ENCODE measurements at places on chromosomes 7 and 10. TPM values are rescaled to one million over a fixed set of nuclear protein-coding genes. Genes with fewer than 3 reads are reported as not detected.

DNA sequence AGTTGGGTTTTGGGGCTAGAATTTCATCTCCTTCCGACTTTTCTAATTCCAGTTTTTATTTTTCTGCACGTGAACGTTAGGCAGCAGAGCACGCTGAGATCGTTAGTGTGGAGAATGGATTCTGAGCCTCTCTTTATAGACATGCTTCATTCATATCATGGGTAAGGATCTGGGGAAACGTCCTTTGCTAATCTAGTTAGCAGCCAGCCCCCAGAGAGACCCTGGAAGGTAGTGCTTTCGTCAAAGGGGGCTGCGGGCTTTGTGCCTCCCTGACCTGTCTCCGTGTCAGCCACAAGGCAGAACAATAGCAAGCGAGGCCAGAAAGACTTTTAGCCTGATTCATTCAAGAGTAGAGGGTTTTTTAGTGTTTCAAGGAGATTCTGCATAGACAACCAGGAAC lies 196.3 kb upstream of the KLF6 start:
- no peak for DNase-seq

GRCh38 chr10:64518456-64518855 lies 997.3 kb downstream of the REEP3 start:
- DNase-seq, result no peak

- DNase-seq, result no peak
These were observed 53.0 kb downstream of the ASNS start for GRCh38 chr7:97819161-97819560.

DNA sequence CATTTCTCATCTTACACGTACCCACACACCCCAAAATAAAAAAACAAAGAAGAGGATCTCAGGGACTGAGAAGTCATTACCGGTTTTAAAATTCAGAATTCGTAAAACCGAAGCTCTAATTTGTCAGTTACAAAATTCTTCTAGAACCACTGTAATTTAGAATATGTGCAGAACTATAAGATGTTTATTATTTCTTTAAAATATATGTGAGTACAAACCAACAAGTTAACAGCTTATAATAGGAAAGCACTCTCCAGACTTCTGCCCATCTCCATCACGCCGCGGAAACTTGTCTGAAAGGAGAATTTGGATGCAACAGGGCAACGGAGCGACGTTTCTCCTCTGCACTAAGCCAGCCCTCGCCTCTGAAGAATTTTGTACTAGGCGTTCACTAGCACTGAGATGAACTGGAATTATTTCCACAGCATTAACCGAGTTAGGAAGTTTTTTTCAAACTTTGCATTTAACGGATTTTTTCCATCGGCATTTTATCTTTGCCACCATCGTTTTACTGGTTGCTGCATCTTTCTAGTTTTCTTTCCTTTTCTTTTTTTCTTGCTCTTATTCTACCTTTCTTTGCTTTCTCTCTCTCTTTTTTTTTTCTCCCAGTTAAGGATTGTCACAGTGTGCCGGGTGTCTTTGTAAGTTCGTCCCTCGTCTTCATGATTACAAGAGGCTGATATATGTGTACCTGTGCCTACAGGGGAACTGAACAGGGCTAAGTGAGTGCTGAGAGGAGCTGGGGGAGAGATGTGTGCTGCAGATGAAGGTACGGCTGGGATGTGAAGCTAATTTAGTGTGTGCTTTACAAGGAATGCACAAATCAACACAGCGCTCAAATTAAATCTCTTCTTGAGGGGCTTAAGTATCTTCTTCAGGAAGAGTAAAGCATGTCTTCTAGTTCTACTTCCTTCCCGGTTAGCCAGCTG lies 295.9 kb upstream of the NFE2L3 start:
- no peak for DNase-seq

CNNM2 gene
- 33.0 TPM for total RNA-seq

CHAT gene
- not detected for total RNA-seq

ENO4 gene
- total RNA-seq, result 0.45 TPM

CALHM1 gene
- not detected for total RNA-seq

FAM237B gene
- not detected for total RNA-seq

ODAD2 gene
- total RNA-seq, result 1.1 TPM

TSPAN13 gene
- total RNA-seq, result 19.3 TPM
